ENCODE measurements at places on chromosomes 7 and 10.

GRCh38 chr10:108544500-108545120 lies 1378.7 kb downstream of the XPNPEP1 start:
- H3K4me1 ChIP-seq = no peaks in the 10 kb centered on the region
- H3K36me3 ChIP-seq = no peaks in the 10 kb centered on the region
- no peak overlapping the region for H3K27ac ChIP-seq

DNA sequence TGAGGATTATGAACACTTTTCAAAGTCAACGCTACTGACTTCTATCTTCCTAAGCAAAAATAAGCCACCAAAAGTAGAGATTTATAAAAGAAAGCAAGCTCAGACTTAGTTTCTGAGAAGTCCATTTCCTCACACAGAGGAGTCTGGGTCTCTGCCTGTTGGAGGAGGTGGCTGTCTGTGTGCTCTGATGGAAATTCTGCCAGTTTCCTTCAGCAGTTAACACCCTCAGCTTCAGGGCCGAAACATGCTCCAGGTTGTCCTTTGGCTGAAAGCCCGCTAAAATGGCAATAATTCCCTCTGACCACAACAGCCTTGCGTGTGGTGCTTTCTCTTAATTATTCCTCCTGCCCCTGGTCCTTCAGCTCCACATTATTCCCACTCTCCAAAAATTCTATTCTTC lies 127.8 kb upstream of the LAMB4 start:
- no peaks in the 10 kb centered on the region for H3K27me3 ChIP-seq
- H3K27ac ChIP-seq = no peak overlapping the region
- no peak for DNase-seq
- H3K36me3 ChIP-seq = no peaks in the 10 kb centered on the region
- H3K4me3 ChIP-seq = no peak overlapping the region

GRCh38 chr7:158366346-158366745 lies 221.3 kb downstream of the PTPRN2 start:
- no peaks in the 10 kb centered on the region for H3K27me3 ChIP-seq
- H3K4me1 ChIP-seq = no peaks in the 10 kb centered on the region
- H3K36me3 ChIP-seq = no peaks in the 10 kb centered on the region
- no peak overlapping the region for H3K27ac ChIP-seq

- H3K36me3 ChIP-seq = no peaks in the 10 kb centered on the region
- no peak for DNase-seq
- H3K27ac ChIP-seq = no peak overlapping the region
Observed at GRCh38 chr10:124049484-124049883, 43.9 kb downstream of the CHST15 start.

GRCh38 chr7:39507866-39508551 lies 58.2 kb upstream of the YAE1 start:
- no peak overlapping the region for H3K27ac ChIP-seq
- no peaks in the 10 kb centered on the region for H3K4me1 ChIP-seq
- DNase-seq = no peak
- no peaks in the 10 kb centered on the region for H3K27me3 ChIP-seq
- H3K36me3 ChIP-seq = no peaks in the 10 kb centered on the region

- H3K36me3 ChIP-seq = no peaks in the 10 kb centered on the region
- H3K4me1 ChIP-seq = no peaks in the 10 kb centered on the region
- DNase-seq = no peak
- H3K27ac ChIP-seq = no peak overlapping the region
Observed at GRCh38 chr10:30617070-30617469, 12.5 kb downstream of the LYZL2 start.

DNA sequence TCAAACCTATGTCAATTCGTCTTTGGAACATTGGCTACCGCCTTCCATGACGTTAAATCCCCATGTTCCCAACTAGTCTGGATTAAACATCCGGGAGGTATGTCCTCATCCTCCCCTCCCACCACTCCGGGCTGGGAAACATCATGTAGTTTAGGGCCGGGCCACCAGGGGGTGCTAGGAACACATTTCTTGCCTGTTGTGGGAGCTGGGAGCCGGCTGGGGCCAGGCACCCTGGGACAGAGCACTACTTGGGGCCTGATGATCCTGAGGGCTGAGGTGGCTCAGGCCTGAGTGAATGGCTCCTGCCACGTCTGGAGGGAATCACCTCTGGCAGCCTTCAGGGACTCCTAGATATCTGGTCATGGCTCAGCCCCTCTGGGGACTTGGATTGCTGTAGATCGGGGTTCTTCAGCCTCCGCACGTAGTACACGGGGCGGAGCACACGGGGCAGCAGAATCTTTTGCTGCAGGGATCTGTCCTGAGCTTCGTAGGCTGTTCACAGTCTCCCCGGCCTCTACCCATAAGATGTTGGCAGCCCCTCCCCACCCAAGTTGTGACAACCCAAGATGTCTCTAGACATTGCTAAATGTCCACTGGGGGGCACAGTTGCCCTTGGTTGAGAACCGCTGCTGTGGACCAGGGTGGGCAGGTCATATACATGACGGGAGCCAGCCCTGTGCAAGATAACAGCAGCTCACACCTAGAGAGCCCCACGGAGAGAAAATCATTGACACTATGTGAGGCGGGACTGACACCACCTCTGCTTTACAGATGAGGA lies 141.2 kb upstream of the ZNF716 start:
- no peaks in the 10 kb centered on the region for H3K4me1 ChIP-seq
- H3K27ac ChIP-seq = no peak overlapping the region
- no peak overlapping the region for H3K4me3 ChIP-seq
- no peaks in the 10 kb centered on the region for H3K36me3 ChIP-seq

- H3K36me3 ChIP-seq = peaks cover 70% of the 10 kb centered on the region
- DNase-seq = no peak
- no peaks in the 10 kb centered on the region for H3K27me3 ChIP-seq
- no peak overlapping the region for H3K4me3 ChIP-seq
- H3K4me1 ChIP-seq = no peaks in the 10 kb centered on the region
- H3K27ac ChIP-seq = no peak overlapping the region
Observed at GRCh38 chr7:74561898-74562613, 95.5 kb upstream of the GTF2I start.

GRCh38 chr10:129471447-129472175 lies 4.6 kb downstream of the MGMT start:
- H3K27me3 ChIP-seq = no peaks in the 10 kb centered on the region
- no peaks in the 10 kb centered on the region for H3K4me1 ChIP-seq
- no peak overlapping the region for H3K4me3 ChIP-seq
- no peak for DNase-seq
- H3K36me3 ChIP-seq = peaks cover 28% of the 10 kb centered on the region

GRCh38 chr7:45001826-45002225 lies 1.8 kb downstream of the CCM2 start:
- DNase-seq = no peak
- H3K27me3 ChIP-seq = no peaks in the 10 kb centered on the region
- peak overlapping the region; percentile 96 for H3K27ac ChIP-seq
- H3K4me3 ChIP-seq = no peak overlapping the region
- peaks cover 13% of the 10 kb centered on the region for H3K4me1 ChIP-seq

DNA sequence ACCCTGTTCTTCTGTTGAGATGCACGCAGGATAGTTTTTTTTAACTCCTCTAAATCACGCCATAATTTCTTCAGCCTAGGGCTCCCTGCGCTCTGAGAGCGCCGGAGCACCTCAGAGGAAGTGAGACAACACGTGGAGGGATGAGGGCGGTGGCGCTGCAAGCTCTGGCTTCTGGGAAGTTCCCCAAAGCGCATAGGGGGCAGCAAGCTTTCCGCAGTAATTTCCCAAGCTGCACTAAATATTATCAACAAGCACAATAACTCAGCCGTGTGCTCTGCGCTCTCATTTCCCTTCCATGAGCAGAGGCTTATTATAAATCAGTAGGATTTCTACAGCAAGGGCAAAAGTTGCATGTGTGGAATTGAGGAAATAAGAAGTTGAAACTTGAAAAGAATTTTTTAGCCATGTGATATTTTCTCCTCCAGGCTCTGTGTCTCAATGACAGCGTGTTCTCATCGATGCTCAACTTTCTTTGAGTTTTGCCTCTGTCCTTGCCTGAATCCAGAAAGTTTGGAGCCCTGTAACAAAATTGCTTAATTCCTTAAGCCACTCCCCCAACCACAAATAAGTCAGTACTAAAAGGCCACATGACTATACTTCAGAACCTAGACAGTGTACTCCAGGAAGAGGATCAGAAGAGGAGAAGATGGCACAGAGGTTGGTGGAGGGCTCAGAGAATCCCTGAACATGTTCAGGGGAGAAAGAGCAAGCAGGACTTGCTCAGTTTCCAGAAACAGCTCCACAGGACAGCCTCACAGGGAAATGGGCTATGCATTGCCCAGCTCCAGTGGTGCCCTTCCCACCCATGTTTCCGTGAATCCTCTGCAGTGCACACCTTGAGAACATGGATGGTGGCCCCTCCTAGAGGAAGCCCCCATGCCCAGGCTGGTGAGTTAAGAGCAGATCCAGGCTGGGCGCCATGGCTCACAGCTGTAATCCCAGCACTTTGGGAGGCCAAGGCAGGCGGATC lies 221.5 kb upstream of the GHITM start:
- no peak overlapping the region for H3K4me3 ChIP-seq
- no peaks in the 10 kb centered on the region for H3K27me3 ChIP-seq
- H3K4me1 ChIP-seq = peaks cover 2% of the 10 kb centered on the region
- H3K27ac ChIP-seq = no peak overlapping the region

- no peak for DNase-seq
- no peaks in the 10 kb centered on the region for H3K27me3 ChIP-seq
- no peaks in the 10 kb centered on the region for H3K4me1 ChIP-seq
- H3K4me3 ChIP-seq = no peak overlapping the region
- peak overlapping the region; percentile 11 for H3K27ac ChIP-seq
- no peaks in the 10 kb centered on the region for H3K36me3 ChIP-seq
Observed at GRCh38 chr10:88538048-88538447, 45.1 kb downstream of the RNLS start.

GRCh38 chr10:31705136-31705535 lies 223.5 kb downstream of the ARHGAP12 start:
- H3K4me3 ChIP-seq = no peak overlapping the region
- DNase-seq = no peak
- peak overlapping the region; percentile 23 for H3K27ac ChIP-seq
- H3K27me3 ChIP-seq = no peaks in the 10 kb centered on the region
- no peaks in the 10 kb centered on the region for H3K4me1 ChIP-seq

- H3K27me3 ChIP-seq = no peaks in the 10 kb centered on the region
- no peak overlapping the region for H3K27ac ChIP-seq
- peaks cover 28% of the 10 kb centered on the region for H3K4me1 ChIP-seq
Observed at GRCh38 chr7:47317487-47317886, 264.4 kb downstream of the TNS3 start.

DNA sequence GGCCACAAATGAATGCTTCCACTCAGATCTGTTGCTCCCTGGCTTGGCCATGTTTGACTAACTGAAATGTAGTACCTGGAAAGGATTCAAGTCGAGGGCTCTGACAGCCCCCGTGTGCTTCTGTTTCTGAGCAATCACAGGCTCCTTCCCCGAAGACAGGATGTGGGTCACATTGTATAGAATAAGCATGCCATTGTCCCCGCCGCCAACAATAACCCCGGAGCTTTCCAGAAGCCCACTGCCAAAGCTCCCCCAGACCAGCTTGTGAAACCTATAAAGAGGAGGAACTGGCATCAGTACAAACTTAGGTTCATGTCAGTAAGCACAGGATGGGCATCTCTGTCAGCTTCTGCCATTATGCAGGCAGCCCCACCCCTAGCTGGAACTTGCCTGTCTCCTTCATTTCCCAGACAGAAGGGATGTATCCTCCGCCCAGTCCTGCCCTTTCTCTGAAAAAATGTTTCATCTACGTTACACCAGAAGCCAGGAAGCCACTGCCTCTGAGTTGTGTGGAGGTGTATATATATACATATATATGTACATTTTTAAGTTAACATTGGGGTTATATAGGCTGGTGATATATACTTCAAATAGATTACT lies 10.3 kb downstream of the SEC31B start:
- no peak for DNase-seq
- H3K4me1 ChIP-seq = no peaks in the 10 kb centered on the region
- H3K27ac ChIP-seq = no peak overlapping the region
- no peaks in the 10 kb centered on the region for H3K27me3 ChIP-seq
- H3K4me3 ChIP-seq = no peak overlapping the region
- peaks cover 71% of the 10 kb centered on the region for H3K36me3 ChIP-seq

Data from tibial artery (tissue), 4 donors.